SW480 (cell line): ENCODE measurements at places on chromosomes 2 and 18.

DNA sequence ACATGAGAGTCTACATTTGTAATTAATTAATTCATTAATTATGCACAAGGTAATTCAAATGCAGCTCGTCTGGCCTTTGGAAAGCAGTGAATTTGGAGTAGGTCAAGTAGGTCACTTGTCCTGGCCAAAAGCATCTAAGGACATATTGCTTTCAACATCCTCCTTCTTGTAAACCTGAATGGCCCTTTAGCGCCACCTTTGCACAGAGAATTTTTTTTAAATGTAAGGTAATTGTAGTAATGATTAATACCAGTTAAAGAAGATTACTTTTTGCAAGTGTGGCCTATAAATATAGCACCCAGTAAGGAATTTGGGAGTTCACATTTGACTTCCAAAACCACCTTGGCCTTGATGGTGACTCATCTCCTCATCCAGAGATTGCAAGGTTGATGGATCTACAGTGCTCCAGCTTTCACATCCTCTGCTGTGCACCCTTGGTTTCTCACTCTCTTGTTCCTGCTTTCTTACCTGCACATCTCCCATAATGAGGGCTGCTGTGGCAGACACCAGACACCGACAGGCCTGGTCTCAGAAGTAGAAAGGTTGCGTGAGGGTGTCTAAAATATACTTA lies 481.7 kb downstream of the TGIF1 start:
- DNase-seq = no peak

DNA sequence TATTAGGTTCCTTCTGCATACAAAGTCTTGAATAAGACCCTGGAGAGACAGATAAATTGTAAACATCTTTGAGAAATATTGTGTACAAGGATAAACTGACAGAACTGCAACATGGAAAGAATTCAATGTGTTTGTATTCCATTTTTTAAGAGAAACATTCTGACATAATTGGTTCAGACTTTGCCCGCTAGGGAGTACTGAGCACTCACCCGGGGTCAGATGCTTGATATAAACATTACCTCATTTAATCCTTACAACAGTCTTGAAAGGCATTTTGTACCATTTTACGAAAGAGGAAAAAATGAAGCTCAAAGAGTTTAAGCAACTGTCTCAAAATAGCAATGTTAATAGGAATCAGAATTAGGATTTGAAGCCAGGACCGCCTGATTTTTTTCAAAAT lies 416.7 kb upstream of the CRIM1 start:
- no peak for DNase-seq

- DNase-seq = no peak
These were observed 299.2 kb upstream of the ZSWIM2 start for GRCh38 chr2:187148059-187148714.

GRCh38 chr2:40434731-40435271 lies 17.1 kb downstream of the SLC8A1 start:
- peak; percentile 85 for DNase-seq

GRCh38 chr18:24630346-24630880 lies 170.0 kb downstream of the HRH4 start:
- DNase-seq = no peak

DNA sequence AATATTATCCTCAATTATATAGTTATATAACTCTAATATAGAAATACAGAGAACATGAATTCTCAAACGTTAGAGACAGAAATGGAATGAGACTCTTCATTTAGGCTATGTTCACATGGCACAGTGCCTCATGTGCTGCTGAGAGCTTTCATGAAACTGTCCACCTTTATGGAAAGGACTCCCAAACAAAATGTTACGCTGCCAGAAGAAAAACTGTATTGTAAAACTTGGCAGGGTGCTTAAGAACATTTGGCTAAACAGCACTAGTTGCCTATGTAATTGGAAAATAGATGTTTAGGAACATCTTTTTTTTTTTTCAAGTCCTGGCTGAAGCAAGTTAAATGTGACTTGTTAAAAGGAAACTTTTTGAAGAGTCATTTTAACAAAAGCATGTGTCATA lies 396.0 kb downstream of the ERBB4 start:
- DNase-seq = no peak

DNA sequence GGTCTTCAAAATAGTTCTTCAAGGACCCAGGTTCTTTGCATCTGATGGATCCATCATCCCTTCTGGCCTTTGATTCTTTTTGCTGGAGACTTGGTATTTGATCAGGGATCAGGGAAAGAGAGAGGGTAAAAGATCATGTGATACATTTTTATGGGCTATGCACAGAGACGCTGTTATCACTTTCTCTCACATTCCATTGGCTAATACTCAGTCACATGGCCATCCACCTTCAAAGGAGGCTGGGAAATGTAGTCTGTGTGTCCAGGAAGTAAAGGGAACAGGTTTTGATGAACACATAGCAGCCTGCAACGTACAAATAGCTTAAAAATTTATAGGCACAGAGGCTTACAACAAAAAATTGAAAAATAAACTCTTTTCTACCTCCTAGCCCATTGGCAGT lies 629.6 kb upstream of the FANCL start:
- no peak for DNase-seq

DNA sequence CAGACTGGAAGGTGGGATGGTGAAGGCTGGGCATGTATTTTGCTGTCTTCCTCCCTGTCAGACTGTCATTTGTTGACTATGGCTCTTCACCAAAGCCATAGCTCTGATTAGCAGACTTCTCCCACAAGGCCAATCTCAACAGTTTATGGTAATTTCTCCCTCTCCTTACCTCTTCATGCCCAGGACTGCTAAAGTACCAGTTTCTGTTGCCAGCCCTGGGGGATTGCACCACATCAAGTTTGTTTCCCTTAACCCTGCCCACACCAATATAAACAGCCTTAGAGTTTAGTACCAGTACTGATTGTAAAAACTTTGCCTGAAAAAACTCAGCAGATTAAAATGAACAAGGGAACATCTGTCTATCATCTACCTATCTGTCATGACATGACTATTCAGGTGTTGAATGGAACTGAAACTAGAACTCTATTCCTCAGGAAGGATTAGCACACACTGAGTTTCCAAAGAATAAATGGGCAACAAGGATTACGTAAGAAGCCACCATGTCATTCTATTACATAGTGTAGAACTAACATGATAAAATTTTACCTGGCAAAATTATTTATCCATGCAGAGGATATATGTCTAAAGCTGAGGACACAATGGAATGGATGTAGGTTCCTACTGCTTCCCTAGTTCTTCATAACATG lies 13.7 kb downstream of the FEZ2 start:
- DNase-seq = no peak
